Colonic mucosa (tissue), 4 donors: ENCODE measurements at places on chromosomes 1 and 21. TPM values are rescaled to one million over a fixed set of nuclear protein-coding genes. Genes with fewer than 3 reads are reported as not detected.

The SNX7 gene
- total RNA-seq = 48.5 TPM

The BACE2 gene
- total RNA-seq = 80.2 TPM

- H3K36me3 ChIP-seq = no peaks in the 10 kb centered on the region
- DNase-seq = no peak
- H3K27ac ChIP-seq = no peak overlapping the region
Measured at GRCh38 chr1:226498640-226499008, 49.9 kb upstream of the STUM start.

The CASP9 gene
- total RNA-seq = 15.5 TPM

DNA sequence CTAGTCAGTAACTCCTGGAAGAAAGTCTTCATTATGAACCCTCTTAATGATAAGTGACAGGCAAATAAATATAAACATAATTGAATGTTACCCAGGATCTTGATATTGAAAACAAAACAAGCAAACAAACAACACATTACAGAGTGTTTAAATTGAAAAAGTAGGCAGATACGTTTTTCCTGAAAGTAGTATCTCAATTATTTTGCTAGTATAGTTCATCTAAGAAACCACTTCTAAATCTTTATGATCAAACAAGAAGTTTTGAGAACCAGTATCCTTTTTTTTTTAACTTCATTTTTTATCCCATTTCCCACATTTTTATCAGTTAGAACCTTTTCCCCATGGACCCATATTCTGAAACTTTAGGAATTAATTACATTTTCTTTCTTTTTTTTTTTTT is 3.7 kb upstream of the WDR47 start:
- H3K36me3 ChIP-seq = no peaks in the 10 kb centered on the region
- no peak overlapping the region for H3K27ac ChIP-seq
- no peak for DNase-seq
- no peaks in the 10 kb centered on the region for H3K4me1 ChIP-seq
- H3K27me3 ChIP-seq = no peaks in the 10 kb centered on the region

DNA sequence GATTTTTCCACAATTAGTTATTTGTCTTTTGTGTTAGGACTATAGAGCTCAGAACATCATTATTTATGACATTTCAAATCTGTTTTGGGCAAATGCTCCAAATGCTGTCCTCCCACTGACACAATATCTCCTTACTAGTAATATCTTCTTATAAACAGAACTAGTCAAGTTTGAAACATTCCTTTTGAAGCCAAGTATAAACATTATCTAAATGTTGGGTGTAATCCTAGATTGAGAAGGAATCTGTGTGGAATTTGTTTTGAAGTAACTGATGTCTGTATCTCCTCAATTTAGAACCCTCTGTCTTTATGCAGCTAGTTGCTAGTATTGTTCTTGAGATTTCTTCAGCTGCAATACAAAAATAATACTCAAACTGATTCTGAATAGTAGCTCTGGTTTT is 28.5 kb upstream of the PAXBP1 start:
- no peak for DNase-seq
- no peaks in the 10 kb centered on the region for H3K4me1 ChIP-seq
- no peak overlapping the region for H3K4me3 ChIP-seq
- H3K27me3 ChIP-seq = no peaks in the 10 kb centered on the region
- H3K36me3 ChIP-seq = no peaks in the 10 kb centered on the region
- no peak overlapping the region for H3K27ac ChIP-seq

DNA sequence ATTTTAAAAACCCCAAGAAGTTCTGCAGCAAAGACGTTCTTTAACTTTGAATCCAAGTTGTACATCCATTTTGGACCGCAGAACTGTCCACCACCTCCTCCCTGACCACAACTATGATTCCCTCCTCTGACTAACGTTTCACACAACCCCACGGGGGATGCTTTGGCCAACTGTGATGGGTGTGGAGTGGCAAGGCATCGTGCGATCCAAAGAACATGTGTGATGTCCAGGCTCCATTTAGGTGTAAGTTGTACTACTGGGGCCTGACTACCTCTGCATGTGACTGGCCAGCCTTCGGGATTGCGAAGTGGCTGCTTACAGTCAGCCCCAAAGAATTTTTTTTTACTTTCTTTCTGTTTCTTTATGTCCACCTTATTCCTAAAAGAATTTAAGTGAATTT is 6.7 kb downstream of the KCNJ15 start:
- no peaks in the 10 kb centered on the region for H3K27me3 ChIP-seq
- H3K4me1 ChIP-seq = no peaks in the 10 kb centered on the region
- no peaks in the 10 kb centered on the region for H3K36me3 ChIP-seq

DNA sequence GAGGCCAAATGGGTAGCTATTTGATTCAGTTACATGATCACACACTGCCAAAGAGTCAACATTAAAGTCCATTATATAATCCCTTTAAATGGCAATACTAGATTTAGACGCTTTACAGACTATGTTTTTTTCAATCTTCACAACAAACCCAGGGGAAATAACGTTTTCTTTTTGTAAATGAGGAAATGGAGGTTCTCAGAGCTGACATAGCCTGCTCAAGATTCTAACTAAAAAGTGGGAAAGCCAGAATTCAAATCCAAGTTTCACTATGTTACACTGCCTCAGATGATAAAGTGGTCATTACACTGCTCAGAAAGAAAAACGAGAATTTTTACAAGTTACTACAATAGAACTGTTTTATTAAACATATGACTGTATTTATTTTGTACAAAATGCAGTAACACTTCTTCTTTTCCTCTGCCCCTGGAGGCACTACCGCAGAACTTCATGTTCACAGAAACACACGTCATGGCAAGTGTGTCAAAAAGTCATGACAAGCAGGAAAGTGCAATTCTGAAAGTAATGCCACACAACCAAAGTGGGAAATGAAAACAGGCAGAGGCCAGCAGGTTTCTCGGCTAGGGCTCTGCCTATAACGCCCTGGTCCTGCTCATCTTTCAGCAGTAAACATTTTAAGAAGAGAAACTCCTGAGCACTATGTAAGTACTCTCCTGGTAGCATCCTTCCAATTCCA is 19.0 kb downstream of the THEMIS2 start:
- H3K4me1 ChIP-seq = no peaks in the 10 kb centered on the region
- H3K36me3 ChIP-seq = peaks cover 6% of the 10 kb centered on the region
- DNase-seq = no peak
- no peaks in the 10 kb centered on the region for H3K27me3 ChIP-seq
- no peak overlapping the region for H3K4me3 ChIP-seq

The ZNF326 gene
- 24.6 TPM for total RNA-seq

GRCh38 chr1:159675046-159675445 is 39.3 kb downstream of the CRP start:
- no peaks in the 10 kb centered on the region for H3K27me3 ChIP-seq
- H3K27ac ChIP-seq = no peak overlapping the region
- no peak overlapping the region for H3K4me3 ChIP-seq
- no peaks in the 10 kb centered on the region for H3K4me1 ChIP-seq
- no peaks in the 10 kb centered on the region for H3K36me3 ChIP-seq

DNA sequence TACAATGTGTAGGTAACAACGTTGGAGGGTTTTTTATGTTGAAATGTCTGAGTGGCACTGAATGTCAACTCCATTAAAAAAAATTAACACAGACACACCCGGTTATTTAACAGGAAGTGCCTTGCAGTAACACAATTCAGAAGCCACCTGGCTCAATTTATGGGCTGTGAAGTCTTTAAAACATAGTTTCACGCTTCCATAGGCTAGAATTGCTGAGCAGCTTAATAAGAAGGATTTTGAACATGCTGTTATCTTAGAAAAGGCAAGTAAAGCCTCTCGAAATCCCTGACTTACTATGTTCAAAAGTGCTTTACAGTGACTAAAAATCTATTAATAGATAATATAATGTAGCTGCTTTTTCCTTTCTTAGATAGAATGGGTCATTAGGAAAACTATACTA is 19.7 kb downstream of the SRSF4 start:
- no peak for DNase-seq
- H3K4me3 ChIP-seq = no peak overlapping the region
- no peak overlapping the region for H3K27ac ChIP-seq
- H3K27me3 ChIP-seq = no peaks in the 10 kb centered on the region
- peaks cover 5% of the 10 kb centered on the region for H3K4me1 ChIP-seq

DNA sequence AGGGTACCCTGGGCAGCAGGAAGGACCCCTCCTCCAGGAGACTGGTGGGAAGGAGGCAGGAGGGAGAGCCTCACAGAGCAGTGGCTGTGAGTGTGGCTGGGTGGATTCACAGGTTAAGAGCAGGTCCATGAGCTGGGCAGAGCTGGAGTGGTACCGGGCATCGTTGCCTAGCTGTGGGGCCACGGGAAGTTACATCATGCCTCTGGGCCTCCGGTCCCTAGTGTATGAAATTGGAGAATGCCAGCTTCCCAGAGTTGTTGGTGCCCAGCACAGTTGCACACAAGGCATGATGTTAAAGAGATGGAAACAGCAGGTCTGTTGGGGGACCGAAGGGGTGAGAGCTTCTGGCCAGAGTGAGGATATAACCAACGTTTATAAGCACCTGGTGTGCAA is 18.5 kb downstream of the FOXO6 start:
- H3K4me3 ChIP-seq = no peak overlapping the region
- no peaks in the 10 kb centered on the region for H3K4me1 ChIP-seq
- no peak for DNase-seq

GRCh38 chr1:67441183-67441582 is 11.0 kb upstream of the SERBP1 start:
- H3K4me1 ChIP-seq = no peaks in the 10 kb centered on the region
- H3K36me3 ChIP-seq = no peaks in the 10 kb centered on the region
- DNase-seq = no peak
- no peak overlapping the region for H3K4me3 ChIP-seq

The MMP23B gene
- 5.8 TPM for total RNA-seq

DNA sequence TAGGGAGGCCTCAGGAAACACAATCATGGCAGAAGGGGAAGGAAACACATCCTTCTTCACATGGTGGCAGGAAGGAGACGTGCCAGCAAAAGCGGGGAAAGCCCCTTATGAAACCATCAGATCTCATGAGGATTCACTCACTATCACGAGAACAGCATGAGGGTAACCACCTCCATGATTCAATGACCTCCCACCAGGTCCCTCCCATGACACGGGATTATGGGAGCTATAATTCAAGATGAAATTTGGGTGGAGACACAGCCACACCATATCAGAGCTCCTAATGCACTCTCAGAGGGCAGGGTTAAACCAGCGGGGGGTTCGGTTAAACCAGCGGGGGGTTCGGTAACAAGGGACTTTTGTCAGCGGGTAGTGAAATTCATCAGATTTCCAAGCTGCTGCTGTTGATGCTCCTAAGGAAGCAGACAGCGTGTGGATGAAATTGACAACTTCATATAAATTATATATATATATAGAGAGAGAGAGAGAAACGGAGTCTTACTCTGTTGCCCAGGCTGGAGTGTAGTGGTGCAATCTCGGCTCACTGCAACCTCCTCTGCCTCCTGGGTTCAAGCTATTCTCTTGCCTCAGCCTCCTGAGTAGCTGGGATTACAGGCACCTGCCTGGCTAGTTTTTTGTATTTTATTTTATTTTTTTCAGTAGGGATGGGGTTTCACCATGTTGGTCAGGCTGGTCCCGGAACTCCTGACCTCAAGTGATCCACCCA is 4.2 kb downstream of the CSTB start:
- peaks cover 7% of the 10 kb centered on the region for H3K36me3 ChIP-seq
- H3K4me3 ChIP-seq = no peak overlapping the region
- H3K27ac ChIP-seq = no peak overlapping the region
- H3K27me3 ChIP-seq = no peaks in the 10 kb centered on the region
- DNase-seq = no peak

DNA sequence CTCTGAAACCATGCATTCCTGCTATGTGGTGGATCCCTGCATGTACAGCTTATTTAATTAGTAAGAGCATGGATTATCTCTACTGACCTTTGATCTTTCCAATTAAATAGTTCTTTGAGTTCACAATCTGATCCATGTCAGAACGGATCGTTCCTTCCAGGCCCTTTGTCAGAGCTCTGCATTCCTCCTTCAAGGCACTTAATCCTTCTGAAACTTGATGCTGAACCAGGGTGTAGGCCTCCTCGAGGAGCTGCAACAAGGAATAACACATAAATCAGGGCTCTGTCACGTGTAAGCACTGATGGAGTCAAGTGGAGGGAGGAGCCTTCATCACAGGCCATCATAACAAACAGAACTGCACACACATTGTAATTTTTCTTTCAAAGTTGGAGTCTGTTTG is 68.4 kb upstream of the EDEM3 start:
- H3K27me3 ChIP-seq = no peaks in the 10 kb centered on the region
- no peaks in the 10 kb centered on the region for H3K4me1 ChIP-seq
- H3K36me3 ChIP-seq = no peaks in the 10 kb centered on the region
- DNase-seq = no peak
- no peak overlapping the region for H3K27ac ChIP-seq

The DSCAM gene
- total RNA-seq = 0.05 TPM

The UTS2 gene
- not detected for total RNA-seq

DNA sequence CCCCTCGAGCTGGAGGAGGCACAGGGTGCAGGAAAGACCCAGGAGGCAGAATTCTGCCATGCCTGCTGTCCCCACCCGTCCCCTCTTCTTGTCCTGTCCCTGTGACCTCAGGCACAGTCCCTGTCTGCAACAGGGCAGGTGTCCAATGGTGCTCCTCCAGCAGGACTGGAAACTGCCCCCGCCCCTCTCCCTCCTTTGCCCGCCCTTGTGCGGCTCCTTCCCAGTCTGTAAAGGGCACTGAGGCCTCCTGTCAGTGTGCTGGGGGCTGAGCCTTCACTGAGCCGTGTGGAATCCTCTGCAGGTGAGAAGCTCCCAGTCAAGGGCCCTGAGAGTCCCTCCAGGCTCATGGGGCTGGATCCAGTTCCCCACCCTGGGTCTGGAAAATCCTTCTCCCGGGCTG is 28.9 kb downstream of the PRDM16 start:
- no peaks in the 10 kb centered on the region for H3K27me3 ChIP-seq
- H3K4me3 ChIP-seq = no peak overlapping the region
- no peaks in the 10 kb centered on the region for H3K4me1 ChIP-seq
- H3K36me3 ChIP-seq = no peaks in the 10 kb centered on the region
- no peak overlapping the region for H3K27ac ChIP-seq

The CA14 gene
- total RNA-seq = 0.29 TPM
